ENCODE measurements at places on chromosomes 12 and 14.

DNA sequence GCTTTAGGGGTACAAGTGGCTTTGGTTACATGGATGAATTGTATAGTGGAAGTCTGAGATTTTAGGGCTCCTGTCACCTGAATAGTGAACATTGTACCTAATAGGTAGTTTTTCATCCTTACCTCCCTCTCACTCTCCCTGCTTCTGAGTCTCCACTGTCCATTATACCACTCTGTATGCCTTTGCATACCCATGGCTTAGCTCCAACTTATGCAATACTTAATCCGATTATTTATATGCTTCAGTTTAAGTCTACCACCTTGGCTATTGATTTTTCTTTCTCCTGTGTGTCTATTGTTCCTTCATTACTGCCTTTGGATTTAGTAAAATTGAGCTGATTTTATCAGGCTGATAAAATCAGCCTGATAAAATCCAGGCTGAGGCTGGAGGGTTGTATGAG, 30.5 kb upstream of the C12orf71 start:
- no peak for DNase-seq

DNA sequence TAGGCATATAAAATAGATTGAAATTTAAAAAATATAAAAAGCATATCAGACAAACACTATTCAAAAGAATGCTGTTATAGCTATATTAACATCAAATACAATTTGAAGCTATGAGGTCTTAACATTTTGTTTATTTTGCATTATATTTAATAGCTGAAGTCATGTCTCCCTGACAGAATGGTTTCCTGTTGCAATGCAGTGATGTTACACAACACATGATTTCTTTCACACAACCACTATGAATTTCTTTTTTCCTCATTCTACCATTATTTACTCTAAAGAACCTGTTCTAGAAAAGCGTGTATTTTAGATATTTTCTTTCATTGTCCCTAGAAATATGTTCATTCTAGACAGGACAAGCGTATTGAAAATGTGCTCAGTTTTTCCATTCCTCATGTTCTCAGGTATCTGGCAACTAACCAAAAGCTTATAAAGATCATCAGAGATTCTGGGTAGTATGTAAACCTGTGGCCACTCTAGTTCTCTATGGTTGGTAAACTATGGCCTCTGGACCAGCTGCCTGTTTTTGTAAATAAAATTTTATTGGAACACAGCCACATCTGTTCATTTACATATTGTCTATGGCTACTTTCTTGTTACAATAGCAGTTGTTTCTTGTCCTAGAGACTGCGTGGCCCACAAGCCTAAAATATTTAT, 183.8 kb downstream of the FOXA1 start:
- no peak for DNase-seq

- no peak for DNase-seq
Measured at GRCh38 chr14:58918066-58918738, 270.3 kb upstream of the DAAM1 start.

GRCh38 chr14:95980402-95980801, 58.8 kb upstream of the C14orf132 start:
- peak; percentile 66 for DNase-seq

GRCh38 chr12:107963635-107964034, 165.5 kb upstream of the WSCD2 start:
- no peak for DNase-seq

GRCh38 chr14:56144176-56144575, 26.0 kb downstream of the PELI2 start:
- DNase-seq: no peak

- DNase-seq: no peak
Measured at GRCh38 chr12:15155271-15155670, 65.9 kb downstream of the RERG start.

GRCh38 chr14:87944987-87945604, 47.9 kb downstream of the GALC start:
- peak; percentile 64 for DNase-seq

- no peak for DNase-seq
Measured at GRCh38 chr12:52499806-52500560, 6.9 kb upstream of the KRT6A start.

GRCh38 chr14:33880330-33880729, 70.5 kb downstream of the EGLN3 start:
- DNase-seq: no peak

DNA sequence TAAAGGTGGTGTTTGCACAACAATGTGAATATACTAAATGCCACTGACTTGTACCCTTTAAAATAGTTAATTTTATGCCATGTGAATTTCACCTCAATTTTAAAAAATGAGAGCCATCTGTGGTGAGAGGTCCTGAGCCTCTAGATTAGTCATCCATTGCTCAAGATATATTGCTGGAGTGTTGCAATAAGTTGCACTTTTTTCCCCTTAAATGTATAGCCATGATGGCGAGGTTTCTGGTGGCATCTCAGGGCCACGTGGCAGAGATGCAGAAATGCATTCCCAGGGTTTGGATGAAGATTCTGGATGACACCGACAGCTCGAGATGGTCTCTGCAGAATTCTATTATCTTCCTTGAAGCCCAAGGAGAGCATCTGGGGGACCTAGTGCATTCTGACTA, 153.7 kb downstream of the AACS start:
- no peak for DNase-seq

DNA sequence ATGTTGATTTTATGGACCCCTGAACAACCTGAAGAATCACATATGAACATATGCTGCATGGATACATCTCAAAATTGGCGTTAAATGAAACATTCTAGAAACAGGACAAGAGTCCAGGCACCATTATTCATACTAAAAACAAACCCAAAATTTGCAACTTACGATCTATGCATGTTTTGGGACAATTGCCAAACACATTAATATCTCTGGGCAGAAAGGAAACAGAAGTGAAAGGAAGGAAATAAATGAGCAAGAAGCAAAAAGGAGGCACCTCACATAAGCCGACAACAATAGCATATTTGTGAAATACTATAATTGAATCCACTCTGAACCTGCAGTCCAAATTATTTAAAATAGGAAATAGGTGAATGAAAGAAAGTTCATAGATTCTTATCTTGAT, 1505.3 kb downstream of the AACS start:
- DNase-seq: no peak

- no peak for DNase-seq
Measured at GRCh38 chr12:132131229-132131628, 12.9 kb downstream of the DDX51 start.

DNA sequence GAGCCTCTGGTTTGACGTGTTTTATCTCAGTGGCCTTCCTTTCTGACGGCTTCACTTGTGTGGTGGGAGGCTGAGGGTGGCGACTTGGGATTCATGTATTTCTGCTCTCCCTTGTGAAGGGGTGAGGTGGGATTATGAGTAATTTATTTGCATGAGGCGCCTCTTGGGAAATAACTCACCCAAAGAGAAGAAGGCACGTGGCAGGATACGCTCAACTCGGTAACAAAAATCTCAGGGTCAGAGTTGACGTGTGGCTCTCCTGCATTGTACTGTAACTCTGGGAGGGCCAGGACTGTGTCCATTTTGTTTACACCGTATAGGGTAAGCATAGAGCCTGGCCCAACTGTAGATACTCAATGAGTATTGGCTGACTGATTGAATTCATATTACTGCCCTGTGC, 14.6 kb upstream of the C1S start:
- no peak for DNase-seq

GRCh38 chr12:65834146-65834935, 10.1 kb downstream of the HMGA2 start:
- DNase-seq: no peak

- DNase-seq: no peak
Measured at GRCh38 chr12:98587084-98587483, 6.4 kb upstream of the SLC25A3 start.

DNA sequence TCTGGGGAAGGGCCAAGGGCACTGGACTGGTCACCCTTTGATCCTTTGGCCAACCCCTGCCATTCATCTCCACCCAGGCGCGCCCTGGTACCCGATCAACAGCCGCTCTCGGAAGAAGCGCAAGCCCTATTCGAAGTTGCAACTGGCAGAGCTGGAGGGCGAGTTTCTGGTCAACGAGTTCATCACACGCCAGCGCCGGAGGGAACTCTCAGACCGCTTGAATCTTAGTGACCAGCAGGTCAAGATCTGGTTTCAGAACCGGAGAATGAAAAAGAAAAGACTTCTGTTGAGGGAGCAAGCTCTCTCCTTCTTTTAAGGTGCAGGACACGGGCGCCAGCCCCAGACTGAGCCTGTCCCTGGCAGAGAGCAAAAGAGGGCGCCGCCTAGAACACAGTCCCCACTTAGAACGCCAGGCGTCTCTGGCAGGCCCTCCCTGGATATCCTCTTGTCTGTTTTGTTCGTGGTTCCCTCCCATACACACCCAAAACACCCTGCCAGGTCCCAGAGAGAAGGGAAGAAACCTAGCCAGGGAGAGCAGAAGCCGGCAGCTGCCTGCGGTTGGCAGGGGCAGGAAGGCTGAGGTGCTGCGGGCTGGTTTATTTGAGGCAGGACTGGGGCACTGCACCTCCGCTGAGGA, 1.7 kb downstream of the HOXC12 start:
- no peak for DNase-seq

DNA sequence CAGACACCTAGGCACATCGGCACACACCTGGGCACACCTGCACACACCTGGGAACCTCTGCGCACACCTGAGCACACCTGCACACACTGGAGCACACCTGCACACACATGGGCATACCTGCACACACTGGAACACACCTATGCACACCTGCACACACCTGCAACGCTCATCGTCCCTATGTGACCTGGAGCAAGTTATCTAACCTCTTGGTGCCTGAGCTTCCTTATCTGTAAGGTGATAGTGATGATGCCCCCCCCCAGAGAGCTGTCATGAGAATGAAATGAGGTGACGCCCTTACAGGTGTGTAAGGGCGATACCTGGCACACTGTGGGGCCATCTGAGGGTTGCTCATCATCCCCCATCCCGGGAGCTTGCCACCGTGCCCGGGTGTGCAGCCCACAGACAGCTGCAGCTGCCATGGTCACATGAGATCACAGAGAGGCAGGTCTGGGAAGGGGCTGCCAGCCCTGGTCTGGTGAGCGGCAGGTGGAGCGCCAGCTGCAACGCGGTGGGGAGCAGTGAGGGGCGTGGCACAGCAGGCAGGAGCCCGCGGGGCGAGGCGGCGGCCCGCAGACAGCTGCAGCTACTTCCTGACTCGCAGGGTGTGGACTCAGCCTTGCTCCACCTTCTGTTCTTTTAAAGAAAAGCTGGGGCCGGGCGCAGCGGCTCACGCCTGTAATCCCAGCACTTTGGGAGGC, 59.9 kb upstream of the FBRSL1 start:
- DNase-seq: peak; percentile 71

- no peak for DNase-seq
Measured at GRCh38 chr12:109710747-109711595, 2.7 kb upstream of the FAM222A start.

DNA sequence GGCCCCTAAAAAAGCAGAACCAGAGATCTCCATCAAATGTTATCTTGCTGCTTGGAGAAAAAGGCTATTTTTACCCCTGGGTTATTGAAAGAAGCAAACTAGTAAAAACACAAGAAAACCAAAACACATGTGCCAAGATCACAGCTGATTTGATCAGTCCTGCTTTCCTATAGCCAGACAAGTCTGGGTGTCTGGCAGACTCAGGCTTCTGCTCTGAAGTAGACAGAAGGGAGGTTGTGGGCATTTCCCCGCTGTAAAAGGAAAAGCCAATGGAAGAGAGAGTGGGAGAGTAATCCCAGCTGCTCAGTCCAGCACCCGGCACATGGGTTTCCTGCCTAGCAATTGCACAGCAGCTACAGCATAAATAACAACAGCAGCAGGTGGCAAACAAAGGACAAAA, 177.9 kb downstream of the PHLDA1 start:
- no peak for DNase-seq

DNA sequence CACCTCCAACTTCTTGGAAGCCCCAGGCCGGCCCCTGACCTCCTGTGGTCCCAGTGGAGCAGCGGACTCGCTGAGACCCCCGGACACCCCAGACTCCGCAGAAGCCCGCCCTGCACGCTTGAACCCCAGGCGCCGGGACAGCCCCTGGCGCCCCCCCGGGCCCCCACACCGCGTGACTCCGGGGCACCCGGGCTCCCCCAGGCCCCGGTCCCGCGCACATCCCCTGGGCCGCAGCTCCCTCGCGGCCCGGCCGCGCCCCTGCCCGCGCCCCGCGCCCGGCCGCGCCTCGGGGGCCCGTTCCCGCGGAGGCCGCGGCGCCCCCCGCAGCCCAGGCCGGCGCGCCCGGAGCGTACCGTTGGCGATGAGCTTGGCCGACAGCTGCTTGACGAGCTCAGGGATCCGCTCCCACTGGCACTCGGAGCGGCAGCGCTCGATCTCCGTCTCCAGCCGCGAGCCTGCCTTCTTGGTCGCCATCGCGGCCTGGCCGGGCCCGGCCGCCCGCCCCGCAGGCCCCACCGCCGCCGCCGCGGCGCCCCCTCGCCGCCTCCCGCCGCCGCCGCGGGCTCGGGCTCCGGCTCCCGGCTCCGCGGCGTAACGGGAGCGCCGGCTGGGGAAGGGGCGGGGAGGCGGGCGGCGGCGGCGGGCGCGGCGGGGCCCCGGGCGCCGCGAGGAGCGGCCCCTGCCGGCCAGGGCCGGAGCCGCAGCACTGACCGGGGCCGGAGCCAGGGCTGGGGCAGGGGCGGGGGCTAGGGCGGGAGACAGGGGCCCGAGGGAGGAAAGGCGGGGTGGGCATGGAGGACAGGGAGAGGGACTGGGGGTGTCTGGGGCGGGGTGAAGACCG, at the start of gene TTC7B:
Gene TTC7B, minus strand, starts transcription at position 609 of the 841 bp plus-strand sequence. Its CDS starts 135 bp downstream, at position 474.
- DNase-seq: peak; percentile 72

DNA sequence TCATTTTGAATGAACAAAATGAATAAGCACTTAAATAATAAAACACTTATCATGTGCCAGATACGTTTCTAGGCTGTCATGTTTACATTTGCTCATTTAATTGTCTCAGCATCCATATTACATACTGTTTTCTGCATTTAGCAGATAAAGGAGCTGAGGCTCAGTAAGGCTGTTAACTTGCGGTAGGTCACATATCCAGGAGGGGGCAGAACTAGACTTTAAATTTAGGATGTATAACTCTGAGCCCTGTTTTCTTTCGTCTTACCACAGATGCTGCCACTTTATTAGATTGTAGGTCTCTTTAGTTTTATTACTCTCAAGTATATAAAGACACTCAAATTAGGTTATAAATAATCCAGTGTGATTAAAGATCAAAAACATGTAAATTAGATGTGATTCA, 17.7 kb downstream of the IRAK4 start:
- peak; percentile 71 for DNase-seq

DNA sequence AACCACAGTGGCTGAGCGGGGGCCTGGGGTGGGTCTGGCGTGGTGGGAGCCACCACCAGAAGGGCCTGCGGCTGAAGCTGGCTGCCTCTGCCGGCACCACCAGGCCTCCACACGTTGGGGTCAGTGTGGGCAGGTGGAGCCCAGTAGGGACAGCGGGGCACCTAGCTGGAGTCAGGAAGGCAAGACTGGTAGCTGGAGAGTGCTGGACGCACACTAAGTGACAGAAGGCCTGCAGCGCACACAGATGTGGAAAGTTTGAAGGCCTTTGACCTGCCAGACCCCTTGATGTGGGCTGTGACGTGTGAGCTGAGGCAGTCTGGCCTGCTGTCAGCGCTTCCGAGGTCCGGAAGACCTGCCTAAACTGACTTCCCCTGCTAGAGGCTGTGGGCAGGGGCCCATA, 26.3 kb downstream of the RIN3 start:
- no peak for DNase-seq

- DNase-seq: no peak
Measured at GRCh38 chr12:18580706-18581105, 157.1 kb downstream of the PLCZ1 start.

GRCh38 chr12:52073531-52074381, 4.0 kb downstream of the ATG101 start:
- no peak for DNase-seq

Data from GM23338 (cell line).